LHCN-M2 (cell line): ENCODE measurements at places on chromosomes 2 and 18. TPM values are rescaled to one million over a fixed set of nuclear protein-coding genes. Genes with fewer than 3 reads are reported as not detected.

GRCh38 chr2:71952572-71953188, 195.0 kb downstream of the CYP26B1 start:
- DNase-seq: no peak

DNA sequence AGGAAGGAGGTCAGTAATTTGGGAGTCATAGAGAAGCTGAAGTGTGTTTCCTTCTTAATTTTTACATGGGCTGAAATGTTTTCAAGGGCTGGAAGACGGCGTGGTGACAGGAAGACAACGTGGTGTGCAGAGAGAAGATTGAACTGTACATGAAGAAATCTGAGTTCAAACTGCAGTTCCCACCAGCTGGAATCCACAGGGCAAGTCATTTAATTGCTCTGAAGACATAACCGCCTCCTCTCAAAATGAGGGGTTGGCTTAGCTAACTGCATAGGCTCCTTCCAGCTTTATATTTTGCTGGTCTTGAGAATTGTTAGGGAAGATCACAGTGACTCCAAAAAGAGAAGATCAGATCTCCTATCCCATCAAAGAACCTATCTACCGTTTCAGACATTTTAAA, 103.9 kb downstream of the SLC8A1 start:
- DNase-seq: no peak

DNA sequence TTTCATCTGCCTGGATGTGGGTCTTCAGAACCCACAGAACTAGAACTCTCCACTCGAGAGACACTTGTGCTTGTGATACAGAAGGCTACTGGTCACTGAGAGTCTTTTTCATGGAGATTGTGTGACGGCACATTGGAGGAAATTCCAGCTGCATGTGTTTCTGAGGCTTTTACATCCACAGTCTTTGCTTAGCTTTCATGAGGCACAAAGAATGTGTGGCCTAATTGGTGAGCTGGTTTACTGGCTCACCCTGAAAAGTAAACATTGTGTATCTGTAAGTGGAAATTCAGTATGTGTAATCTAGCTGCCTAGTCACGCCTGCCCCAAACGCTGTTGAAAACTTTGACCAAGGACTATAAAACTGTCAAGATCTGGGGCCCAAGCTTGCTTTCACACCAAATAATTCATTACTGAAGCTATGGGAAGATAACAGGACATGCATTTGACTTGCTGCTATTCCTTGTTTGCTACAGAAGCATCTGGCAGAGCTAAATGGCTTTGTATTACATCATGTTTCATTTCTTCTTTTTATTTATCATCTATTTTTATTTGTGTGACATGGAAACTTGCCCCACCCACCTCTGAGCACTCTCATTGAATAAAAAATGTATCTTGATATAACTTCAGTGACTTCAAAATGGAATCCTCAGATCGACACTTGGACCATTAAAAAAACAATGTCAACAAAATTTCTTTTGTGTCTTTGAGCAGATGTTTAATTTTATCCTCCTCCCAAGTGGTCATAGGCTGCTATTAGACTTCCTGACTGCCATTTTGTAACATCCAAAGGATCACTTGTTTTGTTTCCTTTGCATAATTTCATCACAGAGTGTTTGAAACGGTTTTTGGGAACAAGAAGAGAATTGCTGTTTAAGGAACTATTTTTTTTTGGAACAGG, 80.2 kb downstream of the EFEMP1 start:
- peak; percentile 89 for DNase-seq

DNA sequence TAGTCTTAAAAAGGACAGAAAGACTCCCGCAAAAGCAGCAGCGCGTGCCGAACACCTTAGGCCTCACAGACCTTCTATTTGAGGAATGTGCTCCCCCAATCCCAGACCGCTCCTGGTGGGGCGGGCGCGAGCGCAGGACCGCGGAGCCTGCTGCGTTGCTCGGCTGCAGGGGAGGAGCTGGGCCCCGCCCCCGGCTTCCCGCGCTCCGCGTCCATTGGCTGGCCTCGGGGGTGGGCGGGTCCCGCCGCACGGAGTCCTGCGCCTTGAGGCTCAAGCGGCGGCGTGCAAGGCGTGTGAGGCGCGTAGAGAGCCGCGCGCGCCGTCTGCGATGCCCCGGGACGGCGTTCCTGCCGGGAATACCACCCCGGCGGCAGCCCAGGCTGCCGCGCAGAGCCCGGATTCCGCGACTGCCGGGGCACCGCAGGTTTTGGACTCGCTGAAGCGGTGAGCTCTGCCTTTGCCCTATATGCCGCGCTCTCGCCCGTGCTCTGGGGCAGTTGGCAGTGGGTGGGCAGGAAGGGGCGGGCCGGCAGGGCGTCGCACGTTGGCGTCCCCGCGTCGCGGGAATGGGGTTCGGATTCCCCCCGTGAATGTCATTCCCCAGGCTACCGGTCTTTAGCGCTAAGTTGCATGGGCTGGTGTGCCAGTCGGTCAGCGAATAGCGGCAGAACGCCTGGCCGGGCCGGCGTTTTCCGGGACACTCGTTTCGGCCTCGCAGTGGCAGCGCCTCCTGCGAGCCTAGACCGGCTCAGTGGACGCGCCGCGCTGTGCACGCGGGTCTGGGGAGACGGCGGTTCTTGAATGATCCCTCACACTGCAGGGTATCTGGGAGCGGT, 49.6 kb upstream of the PAIP2B start:
- DNase-seq: peak; percentile 88

- DNase-seq: no peak
Measured at GRCh38 chr18:68822926-68823325, 25.0 kb downstream of the CCDC102B start.

DNA sequence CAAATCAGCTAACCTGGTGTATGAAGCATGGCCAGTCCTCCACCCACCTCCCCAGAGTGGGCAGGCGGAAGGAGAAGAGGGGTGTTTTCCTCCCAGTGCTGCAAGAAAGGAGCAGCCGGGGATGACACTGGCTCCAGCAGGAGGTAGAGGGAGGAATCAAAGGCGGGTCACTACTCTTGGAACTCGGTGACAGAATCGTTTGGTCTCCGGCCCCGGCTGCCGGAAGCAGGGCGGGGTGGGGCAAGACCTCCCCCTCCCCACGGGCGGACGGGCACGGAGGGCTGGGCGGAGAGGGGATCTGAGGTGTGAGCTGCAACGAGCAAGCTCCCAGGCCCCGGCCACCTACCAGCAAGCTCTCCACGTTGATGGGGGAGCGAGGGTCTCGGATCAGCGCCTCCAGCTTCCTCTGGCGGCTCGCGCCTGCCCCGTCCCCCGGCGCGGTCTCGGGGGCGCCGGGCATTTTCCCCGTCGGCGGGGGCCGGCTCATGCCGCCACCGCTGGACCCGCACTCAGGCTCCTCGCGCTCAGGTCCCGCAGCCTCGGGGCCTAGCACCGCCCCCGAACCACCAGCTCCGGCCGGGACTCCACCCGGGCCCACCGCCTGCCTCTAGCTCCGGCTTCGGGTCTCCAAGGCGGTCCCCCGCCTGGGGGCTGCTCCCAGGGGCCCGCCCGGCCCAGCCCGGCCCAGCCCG, 640 bp downstream of the ROCK2 start:
- DNase-seq: no peak

DNA sequence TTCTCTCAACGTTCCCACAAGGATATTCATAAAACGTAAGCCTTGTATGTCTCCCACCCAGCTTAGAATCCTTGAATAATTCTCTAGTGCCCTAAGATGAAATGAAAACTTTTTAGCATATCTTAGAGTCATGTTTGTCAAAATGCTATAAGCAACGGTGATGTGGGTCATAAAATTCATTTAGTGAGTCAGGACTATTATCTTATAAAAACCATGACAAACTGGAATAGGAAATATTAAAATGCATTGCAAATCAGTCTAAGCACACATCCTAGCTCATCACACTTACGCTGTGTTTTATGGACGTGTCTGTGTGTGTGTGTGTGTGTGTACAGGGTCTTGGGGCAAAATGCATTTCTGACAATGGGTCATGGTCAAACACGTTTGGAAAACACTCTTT, 119.9 kb upstream of the ST6GAL2 start:
- DNase-seq: no peak

DNA sequence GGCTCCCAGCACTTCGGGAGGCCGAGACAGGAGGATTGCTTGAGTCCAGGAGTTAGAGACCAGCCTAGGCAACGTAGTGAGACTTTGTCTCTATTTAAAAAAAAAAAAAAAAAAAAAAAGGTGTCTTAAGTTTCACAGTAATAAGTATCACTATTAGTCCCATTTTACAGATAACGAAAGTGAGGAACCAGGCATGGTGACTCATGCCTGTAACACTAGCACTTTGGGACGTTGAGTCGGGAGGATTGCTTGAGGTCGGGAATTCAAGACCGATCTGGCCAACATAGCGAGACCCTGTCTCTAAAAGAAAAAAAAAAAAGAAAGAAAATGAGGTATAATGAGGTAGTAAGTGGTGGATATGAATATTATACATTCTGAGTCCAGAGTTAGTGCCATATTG, 2.5 kb downstream of the KCNJ13 start:
- DNase-seq: no peak

GRCh38 chr2:60559880-60560279, 6.4 kb upstream of the BCL11A start:
- DNase-seq: no peak

- no peak for DNase-seq
Measured at GRCh38 chr2:94762600-94762999, 108.6 kb upstream of the TEKT4 start.

- DNase-seq: no peak
Measured at GRCh38 chr2:240402566-240403272, 32.7 kb upstream of the GPC1 start.

DNA sequence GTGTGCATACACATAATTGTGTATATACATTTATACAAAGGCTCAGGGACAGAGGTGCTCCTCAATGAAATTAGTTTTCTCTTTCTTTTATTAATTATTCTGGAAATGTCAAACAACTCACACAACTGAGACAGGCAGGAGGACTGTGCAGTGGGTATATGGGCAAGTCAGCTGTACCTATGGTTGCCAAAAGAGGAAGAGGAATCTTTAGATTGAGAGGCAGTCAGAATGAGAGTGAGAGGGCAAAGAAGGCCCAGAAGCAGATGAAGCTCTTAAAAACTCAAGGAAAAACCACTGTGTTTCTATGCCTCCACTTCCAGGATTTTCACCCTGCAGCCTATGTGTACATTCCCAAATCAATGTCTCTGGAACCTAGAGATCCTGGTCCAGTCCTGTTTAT, 79.1 kb downstream of the CACNB4 start:
- no peak for DNase-seq

DNA sequence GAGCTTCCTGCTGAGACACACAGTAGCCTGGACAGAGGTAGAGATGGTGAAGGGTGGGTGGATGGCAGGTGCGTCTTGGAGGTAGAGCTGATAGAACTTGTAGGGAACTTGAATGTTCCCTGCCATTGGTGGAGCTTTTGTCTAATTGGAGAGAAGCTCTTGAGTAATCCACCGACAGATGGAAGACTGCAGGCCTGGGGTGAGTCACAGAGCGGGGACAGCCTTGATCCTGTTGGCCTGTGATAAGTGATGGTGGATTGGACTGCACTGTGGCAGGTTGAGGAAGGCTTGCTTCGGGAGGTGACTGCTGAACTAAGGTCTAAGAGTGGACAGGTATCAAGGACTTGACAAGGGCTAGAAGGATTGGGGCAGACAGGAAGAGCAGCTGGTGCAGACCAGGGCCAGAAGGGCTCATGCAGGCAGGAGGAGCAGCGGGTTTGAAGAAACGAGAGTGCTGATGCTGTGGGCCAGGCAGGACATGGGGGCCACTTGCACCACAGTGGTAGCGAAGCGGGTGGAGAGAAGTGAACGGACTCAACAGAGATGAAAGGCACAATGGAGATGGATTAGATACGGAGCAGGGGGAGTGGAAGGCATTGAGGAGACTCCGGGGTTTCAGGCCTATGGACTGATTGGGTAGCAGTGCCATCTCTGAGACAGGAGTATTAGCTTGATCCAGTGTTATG, 16.3 kb downstream of the CABLES1 start:
- DNase-seq: peak; percentile 22

DNA sequence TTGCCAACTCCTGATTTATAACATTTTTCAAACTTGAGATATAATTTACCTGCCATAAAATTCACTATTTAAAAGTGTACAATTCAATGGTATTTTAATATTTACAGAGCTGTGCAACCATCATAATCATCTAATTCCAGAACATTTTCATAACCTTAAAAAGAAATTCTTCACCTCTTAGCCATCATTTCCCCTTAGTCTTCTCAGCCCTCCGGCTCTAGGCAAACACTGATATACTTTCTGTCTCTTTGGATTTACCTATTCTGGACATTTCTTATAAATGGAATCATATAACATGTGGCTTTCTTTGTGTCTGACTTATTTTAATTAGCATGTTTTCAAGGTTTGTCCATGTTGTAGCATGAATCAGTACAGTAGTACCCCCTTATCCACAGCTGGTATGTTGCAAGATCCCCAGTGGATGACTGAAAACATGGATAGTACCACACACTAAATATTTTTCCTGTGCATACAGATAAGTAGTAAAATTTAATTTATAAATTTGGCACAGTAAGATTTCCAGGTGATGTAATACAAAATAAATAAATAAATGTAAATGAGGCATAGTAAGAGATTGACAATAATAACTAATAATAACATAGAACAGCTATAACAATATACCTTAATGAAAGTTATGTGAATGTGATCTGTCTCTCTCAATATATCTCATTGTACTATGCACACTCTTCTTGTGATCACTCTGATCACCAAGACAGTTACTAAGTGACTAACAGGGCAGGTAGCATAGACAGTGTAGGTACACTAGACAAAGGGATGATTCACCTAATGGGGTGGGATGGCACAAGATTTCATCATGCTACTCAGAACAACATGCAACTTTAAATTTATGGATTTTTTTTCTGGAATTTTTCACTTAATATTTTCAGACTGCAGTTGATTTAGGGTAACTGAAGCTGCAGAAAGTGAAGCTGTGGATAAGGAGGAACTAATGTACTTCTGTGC, 73.1 kb downstream of the RAB3GAP1 start:
- no peak for DNase-seq

- DNase-seq: no peak
Measured at GRCh38 chr2:30693821-30694281, 113.4 kb downstream of the CAPN13 start.

GRCh38 chr2:29066997-29067605, 7.2 kb downstream of the PCARE start:
- DNase-seq: no peak

- DNase-seq: no peak
Measured at GRCh38 chr18:21894619-21895367, 154.2 kb downstream of the MIB1 start.

- no peak for DNase-seq
Measured at GRCh38 chr2:219533930-219534661, 9.5 kb downstream of the CHPF start.

- DNase-seq: no peak
Measured at GRCh38 chr18:45349019-45349418, 266.3 kb upstream of the SLC14A2 start.

GRCh38 chr2:127618551-127619202, 27.3 kb upstream of the GPR17 start:
- DNase-seq: no peak

Gene KCNF1
- 0.19 and 0.29 TPM in 2 replicates for total RNA-seq

Gene CDH19
- not detected in 2 replicates for total RNA-seq

Gene UBR3
- total RNA-seq: 21.7 and 26.3 TPM in 2 replicates

Gene IL36A
- total RNA-seq: not detected in 2 replicates

Gene MPV17
- 81.4 and 113 TPM in 2 replicates for total RNA-seq

Gene POLR1B
- total RNA-seq: 14.6 and 14.8 TPM in 2 replicates

Gene MYO3B
- 0.06 TPM in 2 replicates for total RNA-seq

Gene ATRAID
- total RNA-seq: 180 and 193 TPM in 2 replicates

Gene OSBPL6
- total RNA-seq: 12.2 and 18.1 TPM in 2 replicates
